Myocyte (in vitro differentiated cells): ENCODE measurements at places on chromosomes 16 and 17. TPM values are rescaled to one million over a fixed set of nuclear protein-coding genes. Genes with fewer than 3 reads are reported as not detected.

DNA sequence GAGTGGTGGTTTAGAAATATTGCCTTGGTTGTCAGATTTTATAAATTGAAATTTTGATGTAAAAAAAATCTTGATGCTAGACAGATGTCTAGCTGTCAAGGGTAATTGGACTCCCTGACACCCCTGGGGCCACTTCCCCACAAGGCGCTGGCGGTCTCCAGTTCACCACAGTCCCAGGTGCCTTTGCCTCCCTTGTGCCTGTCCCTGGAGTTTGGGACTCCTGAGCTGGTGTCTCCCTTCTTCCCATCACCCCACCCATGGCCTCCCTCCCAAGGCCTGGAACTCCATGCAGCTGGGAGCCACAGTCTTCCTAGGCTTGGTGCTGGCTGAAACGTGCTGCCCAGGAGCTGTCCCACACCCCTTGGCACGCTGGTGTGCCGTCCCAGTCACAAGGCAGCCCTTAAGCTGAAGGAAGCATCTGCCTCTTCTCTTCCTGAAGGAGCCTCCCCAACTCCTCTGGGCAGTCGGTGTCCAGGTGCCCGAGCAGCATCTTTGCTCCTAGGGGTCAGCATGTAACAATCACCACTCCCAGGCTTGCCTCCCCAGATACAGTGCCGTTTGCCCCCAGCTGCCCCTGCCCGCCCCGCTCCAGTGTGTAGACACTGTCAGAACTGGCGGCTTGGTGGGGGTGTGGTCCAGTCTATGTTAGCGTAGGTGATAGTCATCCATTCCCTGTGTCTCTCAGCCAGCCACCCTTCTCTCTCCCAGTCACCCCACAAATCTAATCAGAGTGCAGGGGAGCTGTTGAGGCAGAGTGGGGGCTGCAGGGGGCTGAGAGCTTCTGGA, 26.2 kb downstream of the POLR3E start:
- no peak for DNase-seq

DNA sequence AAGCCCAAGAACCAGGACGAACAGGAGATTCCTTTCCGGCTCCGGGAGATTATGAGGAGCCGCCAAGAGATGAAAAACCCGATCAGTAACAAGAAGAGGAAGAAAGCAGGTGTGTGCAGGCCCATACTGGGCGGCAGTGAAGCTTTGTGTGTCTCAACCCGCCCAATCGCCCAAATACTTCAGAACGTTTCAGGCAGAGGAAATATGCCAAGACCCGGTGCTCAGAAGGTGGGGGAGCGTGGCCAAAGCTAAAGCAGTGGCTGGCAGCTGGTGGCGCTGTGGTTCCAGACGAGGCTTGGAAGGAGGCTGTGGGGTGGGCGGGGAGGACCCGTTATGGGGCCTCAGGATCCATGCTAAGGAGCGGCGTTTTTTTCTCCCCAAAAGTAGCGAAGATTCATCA, 1.2 kb downstream of the CCDC137 start:
- no peak for DNase-seq

- peak; percentile 25 for DNase-seq
These were observed 430 bp downstream of the AMFR start for GRCh38 chr16:56424791-56425438.

DNA sequence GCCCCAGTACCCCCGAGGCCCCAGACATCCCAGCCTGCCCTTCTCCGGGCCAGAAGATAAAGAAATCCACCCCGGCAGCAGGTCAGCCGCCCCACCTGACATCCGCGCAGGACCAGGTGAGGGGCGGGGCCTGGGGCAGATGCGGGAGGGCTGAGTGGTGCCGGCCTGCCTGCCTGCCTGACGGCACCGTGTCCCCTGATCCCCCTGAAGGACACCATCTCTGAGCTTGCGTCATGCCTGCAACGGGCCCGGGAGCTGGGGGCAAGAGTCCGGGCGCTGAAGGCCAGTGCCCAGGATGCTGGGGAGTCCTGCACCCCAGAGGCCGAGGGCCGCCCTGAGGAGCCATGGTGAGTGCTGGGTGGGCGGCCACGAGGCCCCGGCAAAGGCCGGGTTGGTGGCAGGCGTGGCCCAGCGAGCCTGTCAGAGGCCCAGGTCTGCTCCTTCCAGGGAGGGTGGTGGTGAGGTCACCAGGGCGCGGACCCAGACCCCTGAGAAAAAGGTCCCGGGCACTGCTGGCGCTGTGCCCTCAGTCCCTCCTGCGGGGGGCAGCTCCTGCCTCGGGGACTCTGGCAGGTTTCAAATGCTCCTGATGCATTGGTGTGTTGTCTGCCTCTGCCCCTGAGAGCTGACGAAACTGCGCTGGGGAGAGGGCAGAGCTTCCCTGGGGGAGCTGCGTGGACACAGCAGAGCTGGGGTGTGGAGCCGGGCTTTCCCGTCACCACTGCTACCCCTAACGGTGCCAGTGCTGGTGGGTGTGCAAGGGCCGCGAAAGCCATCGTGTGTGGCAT, 1.2 kb downstream of the CDT1 start:
- DNase-seq = no peak

DNA sequence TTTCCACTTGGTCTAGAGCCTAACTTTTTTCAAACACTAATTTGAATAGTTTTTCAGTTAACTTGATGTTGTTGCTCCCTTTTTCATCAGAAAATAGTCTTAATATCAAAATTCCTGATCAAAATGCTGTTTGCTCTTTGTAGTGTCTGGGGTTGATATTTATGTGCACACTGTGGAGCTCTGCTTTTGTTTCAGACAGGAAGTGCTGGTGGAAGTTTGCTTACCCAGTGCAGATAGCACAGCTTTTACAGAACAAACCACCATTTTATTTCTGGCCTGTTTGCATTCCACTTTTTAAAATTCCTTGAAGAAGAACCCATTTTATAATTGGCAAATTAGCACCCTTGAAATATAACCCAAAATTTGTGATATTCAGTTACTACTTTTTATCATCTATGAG, 125.4 kb downstream of the MRTFB start:
- no peak for DNase-seq

ITGAX gene
- total RNA-seq = 0.40 TPM in 1 of 2 replicates, not detected in the other

STH gene
- not detected in 2 replicates for total RNA-seq

ZNF48 gene
- 13.2 and 20.8 TPM in 2 replicates for total RNA-seq
